ENCODE measurements at places on chromosomes 1 and 21.
A peak's percentile ranks its signal among the peaks of the same experiment; 100 is the strongest.

DNA sequence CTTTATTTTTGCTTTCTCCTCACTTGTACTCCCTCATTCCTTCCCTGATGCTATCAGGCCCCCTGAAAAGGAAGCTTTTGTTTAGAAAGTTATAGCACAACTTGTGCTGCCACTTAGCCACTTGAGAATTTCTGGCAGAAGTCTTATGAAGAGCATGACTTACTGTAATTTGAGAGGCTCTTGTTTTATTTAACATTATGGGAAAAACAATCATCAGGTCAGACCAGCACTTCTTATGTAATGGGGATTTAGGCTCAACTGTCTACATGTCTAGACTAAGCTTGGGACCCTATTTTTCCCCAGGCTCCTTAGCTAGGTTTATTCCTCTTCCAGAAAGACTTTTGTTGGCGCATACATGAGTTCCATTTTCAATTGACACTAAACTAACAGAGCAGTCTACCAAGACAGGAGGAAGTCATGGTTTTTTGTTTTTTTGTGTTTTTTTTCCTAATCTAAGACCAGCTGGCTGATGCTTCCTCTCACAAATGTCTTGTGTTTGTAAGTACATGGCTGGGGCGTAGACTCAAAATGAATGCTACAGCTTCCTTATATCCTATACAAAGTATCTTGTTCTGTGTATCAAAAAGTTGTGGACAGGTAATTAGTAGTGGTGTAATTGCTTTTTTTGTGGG, 31.5 kb downstream of the TNFSF4 start:
- no peak for DNase-seq

- DNase-seq = no peak
These were observed 50.1 kb downstream of the ATF6 start for GRCh38 chr1:161816201-161816600.

DNA sequence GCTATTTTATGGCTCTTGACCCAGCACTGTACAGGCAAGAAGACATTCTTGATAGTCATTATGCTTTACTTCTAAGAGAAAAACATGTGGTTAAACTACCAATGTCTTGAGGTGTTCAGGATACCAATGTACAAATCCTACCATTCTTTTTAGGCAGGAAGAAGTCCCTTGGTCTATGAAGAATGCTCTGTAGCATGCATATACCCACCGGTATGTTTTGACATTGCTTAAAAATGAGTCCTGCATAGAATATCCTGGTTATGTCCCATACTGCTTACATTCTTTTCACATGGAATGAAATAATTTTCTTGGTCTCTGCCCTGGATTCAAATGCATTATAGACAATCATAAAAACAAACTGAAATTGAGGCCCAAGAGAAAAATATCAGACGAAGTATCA, 4.8 kb downstream of the KRTAP27-1 start:
- DNase-seq = no peak

DNA sequence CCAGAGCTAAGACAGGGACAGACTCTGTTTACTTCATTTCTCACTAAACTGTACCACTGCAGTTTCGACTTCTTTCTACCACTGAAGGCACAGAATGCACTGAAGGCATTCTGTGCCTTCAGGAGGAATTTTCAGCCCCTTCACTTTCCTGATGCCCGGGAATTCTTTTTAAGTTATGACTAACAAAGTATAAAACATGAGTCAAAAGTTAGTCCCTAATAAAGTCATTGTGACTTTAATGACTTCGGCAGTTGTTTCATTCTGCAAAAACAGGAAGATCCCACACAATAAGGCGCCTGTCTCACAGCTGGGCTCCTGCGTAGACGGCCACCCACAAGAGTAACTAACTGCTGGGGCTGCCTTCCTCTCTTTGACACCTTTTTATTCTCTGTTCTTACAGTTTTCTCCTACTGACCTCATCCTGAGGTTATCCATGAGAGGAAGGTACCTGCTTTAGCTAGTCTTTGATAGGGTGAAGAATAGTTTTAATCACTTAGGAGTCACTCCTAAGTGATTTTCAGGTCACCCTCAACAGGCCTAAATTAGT, 183.9 kb upstream of the SGIP1 start:
- peak; percentile 57 for DNase-seq

GRCh38 chr1:110488161-110488560, 30.8 kb downstream of the KCNA10 start:
- DNase-seq = no peak

- peak; percentile 54 for DNase-seq
These were observed 2.3 kb downstream of the IL6R start for GRCh38 chr1:154407198-154408091.

- DNase-seq = no peak
These were observed 8.3 kb upstream of the C8B start for GRCh38 chr1:56973923-56974742.

- DNase-seq = no peak
These were observed 27.0 kb upstream of the SDHB start for GRCh38 chr1:17080880-17081279.

DNA sequence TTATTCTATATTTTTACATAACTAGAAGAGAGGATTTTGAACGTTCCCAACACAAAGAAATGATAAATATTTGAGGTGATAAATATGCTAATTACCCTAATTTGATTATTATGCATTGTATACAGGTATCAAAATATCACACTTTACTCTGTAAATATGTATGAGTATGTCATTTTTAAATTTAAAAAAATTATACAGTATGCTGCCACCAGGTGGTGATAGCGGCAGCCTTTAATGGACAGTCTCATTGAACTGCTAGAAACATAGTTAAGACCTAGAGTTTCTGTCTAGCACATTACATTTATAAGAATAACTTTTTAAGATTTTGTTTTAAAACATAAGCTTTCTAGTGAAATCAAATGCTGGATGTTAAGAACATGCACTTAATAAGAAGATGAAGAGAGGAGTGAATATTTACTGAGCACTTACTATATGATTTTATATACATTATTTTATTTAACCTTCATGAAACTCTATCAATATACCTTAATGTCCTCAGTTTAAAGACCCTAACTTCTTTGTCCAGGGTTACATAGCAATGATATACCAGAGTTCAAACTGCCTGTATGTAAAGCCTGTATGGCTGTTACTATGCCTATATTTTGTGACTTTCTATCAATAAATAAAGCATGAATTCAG, 207.1 kb downstream of the NUF2 start:
- DNase-seq = no peak

DNA sequence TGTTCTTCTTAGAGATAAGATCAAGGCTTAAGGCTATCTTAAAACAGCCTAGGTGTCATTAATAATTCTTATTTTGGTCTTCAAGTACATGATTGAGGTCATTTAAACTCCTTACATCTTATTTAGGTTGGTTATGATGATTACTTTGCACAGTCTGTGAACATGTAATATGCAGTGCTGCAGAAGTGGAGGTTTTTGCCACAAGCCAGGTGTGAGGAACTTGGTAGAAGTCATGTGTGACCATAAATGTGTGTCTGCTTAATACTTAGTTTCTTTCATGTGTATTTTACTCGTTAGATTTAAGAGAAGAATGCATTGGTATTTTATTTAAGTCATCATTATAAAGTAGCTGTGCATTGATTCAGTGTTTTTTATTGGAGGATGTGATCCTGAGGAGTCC, 10.1 kb downstream of the ATG4C start:
- no peak for DNase-seq
